ENCODE measurements at places on chromosomes 16 and 17.

- DNase-seq = no peak
These were observed 76.2 kb upstream of the CDC42EP4 start for GRCh38 chr17:73387746-73388577.

DNA sequence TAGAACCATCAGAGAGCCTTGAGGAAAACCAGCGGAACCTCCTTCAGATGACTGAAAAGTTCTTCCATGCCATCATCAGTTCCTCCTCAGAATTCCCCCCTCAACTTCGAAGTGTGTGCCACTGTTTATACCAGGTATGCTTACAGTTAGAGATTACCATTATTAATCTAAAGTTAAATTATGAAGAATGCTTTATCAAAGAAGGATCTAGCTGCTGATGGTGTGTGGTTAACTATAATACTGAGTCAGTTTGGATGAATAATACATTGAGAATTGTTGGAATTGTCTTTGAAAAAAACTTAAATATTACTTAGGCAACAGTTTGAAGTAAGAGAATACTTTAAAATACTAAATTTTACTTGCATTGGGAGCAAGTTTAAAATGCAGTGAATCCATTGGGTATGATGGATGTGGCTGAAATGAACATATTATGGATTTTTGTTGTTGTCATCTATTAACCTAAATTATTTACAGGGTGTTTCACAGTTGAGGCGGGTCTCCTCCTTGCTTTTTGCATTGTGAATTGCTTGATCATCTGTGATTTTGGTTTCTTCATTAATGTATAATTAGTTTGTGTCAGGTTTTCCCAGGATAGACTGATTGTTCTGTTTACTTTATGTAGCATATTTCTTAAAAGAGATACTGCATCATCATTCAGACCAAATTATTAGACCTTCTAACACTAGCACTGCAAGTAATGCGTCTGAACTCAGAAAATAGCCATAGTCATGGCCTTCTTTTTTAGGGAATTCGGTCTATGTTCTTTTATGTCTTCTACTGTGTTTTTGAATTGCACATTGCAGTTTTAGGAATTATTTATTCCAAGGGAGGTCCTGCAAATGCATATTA, 47.8 kb downstream of the OMG start:
- DNase-seq = no peak

DNA sequence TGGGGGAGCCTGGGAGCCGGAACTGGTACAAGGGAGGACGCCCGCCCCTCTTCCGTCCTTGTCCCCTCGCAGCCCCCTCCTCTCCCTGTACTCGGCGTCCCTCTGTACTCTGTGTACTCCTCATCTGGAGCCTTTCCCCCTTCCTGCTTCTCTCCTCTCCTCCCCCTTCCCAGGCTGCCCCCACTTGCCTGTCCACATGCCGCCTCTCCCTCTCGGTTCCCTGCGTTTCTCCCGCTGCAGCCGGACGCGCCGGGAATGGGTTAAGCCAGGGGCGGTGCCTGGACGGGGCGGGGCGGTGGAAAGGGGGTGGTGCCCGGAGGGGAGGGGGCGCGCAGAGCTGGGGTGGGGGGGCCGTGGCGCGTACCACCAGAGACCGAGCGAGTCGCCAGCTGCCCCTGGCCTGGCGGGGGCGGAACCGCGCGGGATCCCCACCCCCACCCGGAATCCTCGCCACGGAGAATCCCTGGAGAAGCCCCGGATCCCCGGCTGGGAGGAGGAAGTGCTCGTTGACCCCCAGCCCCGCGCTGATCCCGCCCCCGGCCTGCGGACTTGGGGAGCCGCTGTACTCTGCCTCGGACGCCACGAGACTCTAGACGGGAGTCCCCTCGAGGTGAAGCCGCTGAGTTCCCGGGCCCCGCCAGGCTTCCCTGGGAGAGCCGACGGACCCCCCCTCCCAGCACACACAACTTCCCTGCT, 22.6 kb downstream of the GJD3 start:
- peak; percentile 52 for DNase-seq

- DNase-seq = no peak
These were observed 23.0 kb upstream of the CHMP6 start for GRCh38 chr17:80968602-80969029.

- DNase-seq = no peak
These were observed 197.6 kb upstream of the XYLT1 start for GRCh38 chr16:17668386-17668785.

GRCh38 chr17:50588391-50589049, 28.0 kb downstream of the CACNA1G start:
- DNase-seq = no peak
